Endodermal cell (in vitro differentiated cells): ENCODE measurements at places on chromosomes 4 and X. TPM values are rescaled to one million over a fixed set of nuclear protein-coding genes. Genes with fewer than 3 reads are reported as not detected.

- H3K4me1 ChIP-seq: peaks cover 9% of the 10 kb centered on the region
- peaks cover 19% of the 10 kb centered on the region for H3K36me3 ChIP-seq
- H3K4me3 ChIP-seq: peak overlapping the region; percentile 62
- no peaks in the 10 kb centered on the region for H3K27me3 ChIP-seq
- no peak for DNase-seq
Observed at GRCh38 chr4:113069212-113069892, 19.9 kb downstream of the ANK2 start.

- peak overlapping the region; percentile 82 for H3K4me3 ChIP-seq
- H3K27ac ChIP-seq: peak overlapping the region; percentile 99
- H3K4me1 ChIP-seq: no peaks in the 10 kb centered on the region
- peaks cover 11% of the 10 kb centered on the region for H3K36me3 ChIP-seq
Observed at GRCh38 chrX:41332408-41333002, 1.5 kb upstream of the DDX3X start.

GRCh38 chr4:88803600-88804096 is 106.0 kb upstream of the NAP1L5 start:
- no peak overlapping the region for H3K4me3 ChIP-seq
- no peaks in the 10 kb centered on the region for H3K36me3 ChIP-seq
- no peaks in the 10 kb centered on the region for H3K4me1 ChIP-seq
- no peak for DNase-seq

DNA sequence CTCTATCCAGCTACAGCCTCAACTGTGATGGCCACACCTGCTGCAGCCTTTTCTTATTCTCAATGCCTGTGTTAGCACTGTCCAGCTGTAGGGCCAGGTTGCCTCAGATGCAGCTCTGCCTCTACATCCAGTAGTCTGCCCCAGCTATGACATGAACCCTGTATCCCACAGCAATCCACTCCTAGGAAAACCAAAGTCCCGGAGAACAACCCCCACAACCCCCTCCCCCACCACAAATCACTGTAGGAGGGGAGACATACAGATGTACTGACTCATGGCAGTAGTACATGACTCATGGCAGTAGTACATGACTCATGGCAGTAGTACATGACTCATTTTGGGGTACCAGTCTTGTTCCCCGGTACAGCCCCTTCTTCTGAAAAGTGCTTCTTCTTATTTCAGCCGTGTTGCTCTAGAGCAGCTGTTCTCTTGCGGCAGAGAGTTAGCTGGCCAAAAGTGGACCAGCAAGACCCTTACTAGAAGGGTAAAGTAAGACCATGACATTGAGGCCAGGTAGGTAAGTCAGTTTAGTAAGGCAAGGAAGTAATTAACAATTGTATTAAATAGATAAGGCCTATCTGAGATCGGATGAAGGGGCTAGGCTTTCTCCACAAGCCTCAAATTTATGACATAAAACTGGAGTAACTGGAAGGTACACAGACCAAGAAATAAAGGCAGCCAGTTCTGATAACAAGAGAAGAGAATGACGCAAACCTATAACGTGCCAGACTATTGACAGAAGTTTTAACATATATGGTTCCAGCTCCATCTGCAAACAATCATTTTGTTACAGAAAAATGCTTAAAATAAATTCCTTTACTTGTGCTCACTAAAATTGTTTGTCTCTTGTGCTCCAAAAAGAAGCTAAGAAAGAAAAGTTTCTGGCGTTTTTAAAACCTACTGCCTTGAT is 221.4 kb downstream of the TACR3 start:
- no peak for DNase-seq
- no peaks in the 10 kb centered on the region for H3K36me3 ChIP-seq
- no peak overlapping the region for H3K4me3 ChIP-seq
- no peaks in the 10 kb centered on the region for H3K27me3 ChIP-seq
- H3K27ac ChIP-seq: no peak overlapping the region

DNA sequence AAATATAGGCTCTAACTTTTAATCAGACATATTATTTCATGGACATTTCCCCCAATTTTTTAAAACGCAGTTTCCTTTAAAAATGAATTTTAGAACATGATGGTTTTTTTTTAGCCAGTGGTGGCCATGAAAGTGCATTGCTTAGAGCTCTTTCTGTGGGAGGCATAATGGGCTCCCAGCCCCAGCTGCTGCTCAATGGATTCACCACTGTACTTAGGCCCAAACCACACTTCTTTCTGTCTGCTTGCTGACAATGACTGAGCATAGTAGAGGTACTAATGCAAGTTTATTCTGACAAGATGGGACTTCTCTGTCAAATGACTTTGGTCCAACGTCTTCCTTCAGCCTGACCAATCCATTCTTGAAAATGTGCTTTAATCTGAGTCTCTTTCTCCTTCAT is 400.2 kb upstream of the GRIA3 start:
- H3K4me1 ChIP-seq: no peaks in the 10 kb centered on the region
- no peak overlapping the region for H3K4me3 ChIP-seq
- no peak for DNase-seq
- H3K27me3 ChIP-seq: no peaks in the 10 kb centered on the region
- no peak overlapping the region for H3K27ac ChIP-seq

DNA sequence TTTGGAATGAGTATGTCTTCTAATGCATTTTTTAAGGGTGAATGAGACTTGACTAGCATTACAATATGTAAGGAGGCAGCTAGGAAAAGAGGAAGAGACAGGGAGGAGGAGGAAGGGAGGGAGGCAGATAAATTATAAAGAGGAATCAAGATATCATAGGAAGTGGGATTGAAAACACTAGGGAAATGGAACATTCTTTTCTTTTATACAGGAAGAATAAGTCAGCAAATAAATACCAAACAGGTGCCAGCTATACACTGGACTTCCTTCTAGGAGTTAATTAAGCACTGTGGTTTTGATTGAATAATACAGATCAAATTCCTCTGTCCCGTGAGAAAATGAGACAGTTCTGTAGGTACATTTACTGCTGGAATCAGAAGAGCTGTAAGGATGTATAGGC is 78.6 kb downstream of the PACRGL start:
- H3K27ac ChIP-seq: no peak overlapping the region
- no peak for DNase-seq
- no peaks in the 10 kb centered on the region for H3K36me3 ChIP-seq
- no peak overlapping the region for H3K4me3 ChIP-seq
- H3K27me3 ChIP-seq: no peaks in the 10 kb centered on the region

- H3K36me3 ChIP-seq: peaks cover 94% of the 10 kb centered on the region
- no peaks in the 10 kb centered on the region for H3K27me3 ChIP-seq
- H3K27ac ChIP-seq: no peak overlapping the region
Observed at GRCh38 chr4:8410066-8410625, 30.4 kb downstream of the ACOX3 start.

DNA sequence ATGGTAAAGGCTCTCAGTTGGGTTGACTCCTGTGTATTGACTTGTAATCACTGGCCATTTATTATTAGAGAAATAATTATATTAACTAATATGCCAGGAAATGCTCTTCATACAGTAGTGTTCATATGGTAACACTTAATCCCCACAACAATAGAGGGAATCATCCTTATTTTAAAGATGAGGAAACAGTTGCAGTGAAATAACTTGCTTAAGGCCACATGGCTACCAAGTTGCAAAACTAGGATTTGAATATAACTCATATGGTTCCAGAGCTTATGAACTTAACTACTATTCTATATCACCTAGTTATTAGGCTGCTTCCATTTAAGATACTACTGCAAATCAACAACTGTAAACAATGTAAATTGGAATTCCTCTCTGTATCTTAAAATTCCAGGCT is 143.5 kb upstream of the HPGD start:
- no peaks in the 10 kb centered on the region for H3K4me1 ChIP-seq
- no peaks in the 10 kb centered on the region for H3K36me3 ChIP-seq
- H3K27ac ChIP-seq: no peak overlapping the region
- H3K27me3 ChIP-seq: no peaks in the 10 kb centered on the region
- no peak overlapping the region for H3K4me3 ChIP-seq

GRCh38 chr4:185532293-185532692 is 3.0 kb downstream of the PDLIM3 start:
- H3K4me3 ChIP-seq: peak overlapping the region; percentile 86
- no peak for DNase-seq
- peaks cover 35% of the 10 kb centered on the region for H3K27me3 ChIP-seq
- H3K36me3 ChIP-seq: no peaks in the 10 kb centered on the region
- H3K27ac ChIP-seq: no peak overlapping the region

DNA sequence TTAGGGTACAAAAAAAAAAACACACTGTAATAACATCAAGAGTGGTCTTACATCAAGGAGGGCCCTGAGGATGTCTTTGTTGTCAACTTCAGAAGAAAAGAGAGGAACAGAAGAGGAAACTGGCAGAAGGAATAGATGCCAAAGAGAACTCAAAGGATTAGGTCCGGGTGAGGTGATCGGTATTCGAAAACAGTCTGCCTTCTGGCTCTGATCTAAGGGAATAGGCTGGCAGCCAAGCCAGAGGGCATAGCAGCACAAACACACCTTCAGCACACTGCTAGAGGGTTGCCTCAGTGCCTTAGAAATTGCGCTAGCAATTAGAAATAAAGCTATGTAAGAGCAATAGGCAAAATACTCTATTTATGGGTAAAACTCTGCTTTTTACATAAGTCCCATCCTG is 91.4 kb upstream of the TTC29 start:
- no peaks in the 10 kb centered on the region for H3K4me1 ChIP-seq
- H3K36me3 ChIP-seq: no peaks in the 10 kb centered on the region
- no peaks in the 10 kb centered on the region for H3K27me3 ChIP-seq
- H3K27ac ChIP-seq: no peak overlapping the region
- no peak for DNase-seq

DNA sequence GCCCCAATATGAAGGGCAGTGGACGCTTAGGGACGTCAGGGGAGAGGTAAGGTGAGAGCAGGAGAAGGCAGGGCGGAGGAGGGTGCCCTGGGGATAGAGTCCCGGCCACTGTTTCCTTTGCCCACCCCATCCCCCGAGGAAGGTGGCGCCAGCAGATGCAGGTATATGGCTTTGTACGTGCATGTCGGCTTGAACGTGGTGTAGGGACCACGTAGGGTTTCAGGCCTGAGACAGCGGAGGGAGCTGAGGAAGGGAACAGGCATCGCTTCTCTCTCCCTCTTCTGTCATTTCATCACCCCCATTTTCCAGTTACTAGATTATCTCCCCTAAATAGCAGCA is 97.9 kb downstream of the PHKA2 start:
- no peak overlapping the region for H3K27ac ChIP-seq
- no peak overlapping the region for H3K4me3 ChIP-seq
- no peaks in the 10 kb centered on the region for H3K27me3 ChIP-seq
- no peak for DNase-seq
- H3K36me3 ChIP-seq: no peaks in the 10 kb centered on the region

GRCh38 chr4:54668014-54668611 is 10.4 kb downstream of the KIT start:
- no peak overlapping the region for H3K27ac ChIP-seq
- peaks cover 38% of the 10 kb centered on the region for H3K4me1 ChIP-seq
- H3K36me3 ChIP-seq: peaks cover 14% of the 10 kb centered on the region
- H3K4me3 ChIP-seq: peak overlapping the region; percentile 75

DNA sequence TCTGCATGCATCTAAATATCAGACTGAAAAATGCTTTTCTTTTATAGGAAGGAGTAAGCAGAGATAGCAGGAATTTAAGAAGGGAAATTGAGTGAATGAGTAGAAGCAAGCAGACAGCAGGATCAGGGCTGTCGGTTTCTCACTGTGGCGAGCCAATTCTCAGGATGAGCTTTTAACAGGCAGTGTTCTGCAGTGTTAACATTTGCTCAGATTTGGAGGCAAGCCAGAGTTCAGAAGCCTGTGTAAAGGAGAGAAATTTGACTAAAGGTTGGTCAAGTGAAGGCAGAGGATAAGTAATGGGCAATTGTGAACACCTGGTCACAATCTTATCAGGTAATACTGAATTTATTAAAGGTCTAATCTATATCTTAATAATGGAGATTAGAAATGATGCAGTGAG is 133.3 kb upstream of the MAGEB16 start:
- no peaks in the 10 kb centered on the region for H3K36me3 ChIP-seq
- no peaks in the 10 kb centered on the region for H3K27me3 ChIP-seq
- H3K27ac ChIP-seq: no peak overlapping the region

DNA sequence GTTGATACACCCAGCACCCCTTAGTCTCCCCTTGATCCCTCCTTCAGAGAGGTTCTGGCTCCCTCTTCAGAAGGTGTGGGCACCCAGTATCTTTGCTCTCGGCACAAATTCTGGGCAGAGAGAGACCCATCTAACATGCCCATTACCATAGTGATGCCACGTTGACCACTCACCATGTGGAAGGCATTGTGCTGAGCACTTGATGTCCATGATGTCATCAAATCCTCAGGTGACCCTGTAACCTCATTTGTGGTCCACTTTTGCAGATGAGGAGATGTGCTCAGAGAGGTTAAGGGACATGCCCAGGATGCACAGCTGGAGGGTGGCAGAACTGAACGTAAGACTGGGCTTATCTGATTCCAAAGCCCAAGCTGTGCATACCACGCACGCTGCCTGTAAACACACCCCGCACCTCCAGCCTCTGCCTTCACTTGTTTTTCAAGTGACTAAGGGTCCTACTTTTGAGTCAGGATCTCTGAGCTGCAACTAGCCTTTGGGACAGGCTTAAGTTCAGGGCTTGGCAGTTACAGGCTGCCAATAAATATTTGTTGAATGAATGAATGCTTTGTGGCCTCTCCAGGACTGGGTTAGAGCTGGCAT is 55.2 kb downstream of the HTRA3 start:
- peak; percentile 26 for DNase-seq
- no peaks in the 10 kb centered on the region for H3K27me3 ChIP-seq
- no peaks in the 10 kb centered on the region for H3K36me3 ChIP-seq
- no peak overlapping the region for H3K4me3 ChIP-seq
- H3K27ac ChIP-seq: no peak overlapping the region

DNA sequence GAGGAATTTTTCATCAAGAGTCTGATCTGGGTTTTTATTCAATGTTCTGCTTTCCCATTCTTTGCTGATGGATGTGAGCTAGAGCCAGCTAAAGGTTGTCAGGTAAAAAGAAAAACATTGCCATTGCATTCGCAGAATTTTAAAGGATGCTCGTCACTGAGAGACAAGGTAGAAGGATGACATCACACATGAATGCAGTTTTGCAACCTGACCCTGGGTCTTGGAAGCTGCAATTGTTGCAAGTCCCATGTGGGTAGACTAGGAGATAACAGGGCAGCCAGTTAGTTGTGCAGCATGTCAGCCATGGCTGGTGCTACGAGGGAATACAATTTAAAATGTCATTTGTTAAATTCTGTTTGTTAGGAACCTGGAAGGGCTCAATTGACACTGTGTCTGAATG is 73.9 kb upstream of the MXRA5 start:
- no peaks in the 10 kb centered on the region for H3K4me1 ChIP-seq
- no peak overlapping the region for H3K27ac ChIP-seq
- no peak overlapping the region for H3K4me3 ChIP-seq

The HAND2 gene
- total RNA-seq: not detected in 2 replicates

The ARHGEF9 gene
- 15.6 and 16.8 TPM in 2 replicates for total RNA-seq

The FGFR3 gene
- 34.8 to 108 TPM (median 107 TPM) in 3 replicates for total RNA-seq

The GLA gene
- 34.8 and 35.9 TPM in 2 replicates for total RNA-seq

The PCYT1B gene
- 16.0 and 19.2 TPM in 2 replicates for total RNA-seq

The KIF4A gene
- 27.6 and 32.5 TPM in 2 replicates for total RNA-seq

The AADAT gene
- 42.3 to 55.8 TPM (median 43.7 TPM) in 3 replicates for total RNA-seq

The RS1 gene
- not detected in 3 replicates for total RNA-seq

The MAGEB10 gene
- not detected in 2 replicates for total RNA-seq
